ENCODE measurements at places on chromosomes 1 and 21.

- no peak for DNase-seq
Observed at GRCh38 chr1:247401310-247402119, 14.5 kb upstream of the NLRP3 start.

GRCh38 chr21:44834951-44835646 lies 17.2 kb upstream of the SUMO3 start:
- DNase-seq: no peak

GRCh38 chr1:103461161-103462105 lies 64.1 kb upstream of the RNPC3 start:
- DNase-seq: no peak

DNA sequence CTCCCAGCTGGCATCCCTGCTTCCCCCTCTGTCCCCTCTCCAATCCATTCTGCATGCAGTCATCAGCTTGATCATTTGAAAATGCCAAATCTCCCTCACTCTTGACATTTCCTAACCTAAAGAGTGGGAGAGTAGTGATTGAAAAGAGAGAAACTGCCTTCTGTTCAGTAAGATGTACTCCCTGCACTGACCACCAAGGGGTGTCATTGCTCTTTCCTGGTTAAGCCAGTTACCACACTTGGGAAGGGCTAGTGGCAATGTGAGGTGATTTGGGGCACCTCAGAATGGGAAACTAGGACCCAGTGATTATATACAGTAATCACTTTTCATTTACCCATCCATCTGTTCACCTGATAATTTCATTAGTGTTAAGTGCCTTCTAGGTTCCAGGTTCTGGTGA lies 6.9 kb upstream of the TMEM269 start:
- DNase-seq: no peak

GRCh38 chr1:89952605-89953130 lies 42.2 kb upstream of the ZNF326 start:
- no peak for DNase-seq

GRCh38 chr1:26161415-26162219 lies 2.7 kb downstream of the FAM110D start:
- DNase-seq: peak; percentile 56

- no peak for DNase-seq
Observed at GRCh38 chr1:19922015-19922688, 1.3 kb downstream of the PLA2G2E start.

- no peak for DNase-seq
Observed at GRCh38 chr1:39926343-39926793, 24.7 kb upstream of the MYCL start.

DNA sequence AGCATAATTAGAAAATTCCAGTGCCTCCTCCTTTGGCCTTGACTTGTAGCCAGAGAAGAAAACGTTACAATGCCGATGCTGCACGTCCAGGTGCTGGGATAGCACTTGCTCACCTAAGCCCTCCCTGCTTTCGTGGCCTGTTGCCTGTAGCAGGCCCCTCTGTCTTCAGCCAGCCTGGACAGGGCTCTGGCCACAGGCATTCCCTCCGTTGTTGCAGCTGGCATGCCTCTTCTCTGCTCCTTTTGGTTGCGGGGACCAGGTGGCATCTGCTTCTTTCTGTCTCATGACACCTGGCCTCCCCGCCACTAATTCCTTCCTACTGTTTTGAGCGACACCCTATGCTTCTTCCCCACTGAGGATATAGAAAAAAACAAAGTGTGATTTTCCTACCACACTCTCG lies 54.6 kb upstream of the MORC3 start:
- DNase-seq: no peak

DNA sequence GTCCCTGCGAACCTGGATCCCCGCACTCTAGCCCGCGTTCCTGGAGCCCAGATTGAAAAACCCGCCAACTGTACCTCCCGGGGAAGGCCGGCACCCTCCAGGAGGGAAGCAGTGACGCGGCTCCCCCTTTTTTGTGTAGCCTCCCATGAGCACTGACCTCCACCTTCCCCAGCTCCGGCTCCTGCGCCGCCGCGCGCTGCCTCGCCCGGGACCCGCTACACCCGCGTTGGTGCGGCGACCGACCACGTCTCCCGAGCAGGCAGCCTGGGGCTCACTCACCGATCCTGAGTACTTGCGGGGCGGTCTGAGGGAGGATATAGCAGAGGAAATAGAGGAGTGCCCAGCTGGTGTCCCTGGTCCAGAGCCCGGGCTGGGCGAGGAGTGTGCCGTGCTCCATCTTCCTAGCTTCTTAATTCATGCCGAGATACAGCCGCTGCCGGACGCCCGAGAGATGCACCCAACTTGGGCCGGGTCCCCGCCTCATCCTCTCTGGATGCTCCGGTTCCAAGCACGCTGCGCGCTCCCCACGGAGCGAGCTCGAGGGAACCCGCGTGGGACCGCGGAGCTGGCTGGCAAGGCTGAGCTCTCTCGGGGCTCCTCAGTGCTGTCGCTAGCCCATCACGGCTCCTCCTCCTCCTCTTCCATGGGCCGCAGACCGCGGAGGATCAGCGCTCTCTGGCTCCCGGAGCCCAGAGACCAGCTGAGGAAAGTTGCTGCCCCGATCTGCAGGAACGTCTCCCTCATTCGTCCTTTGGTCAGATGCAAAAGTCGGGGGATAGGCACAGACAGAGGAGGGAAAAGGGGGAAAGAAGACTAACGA lies 482 bp downstream of the GRIK1 start:
- DNase-seq: no peak

DNA sequence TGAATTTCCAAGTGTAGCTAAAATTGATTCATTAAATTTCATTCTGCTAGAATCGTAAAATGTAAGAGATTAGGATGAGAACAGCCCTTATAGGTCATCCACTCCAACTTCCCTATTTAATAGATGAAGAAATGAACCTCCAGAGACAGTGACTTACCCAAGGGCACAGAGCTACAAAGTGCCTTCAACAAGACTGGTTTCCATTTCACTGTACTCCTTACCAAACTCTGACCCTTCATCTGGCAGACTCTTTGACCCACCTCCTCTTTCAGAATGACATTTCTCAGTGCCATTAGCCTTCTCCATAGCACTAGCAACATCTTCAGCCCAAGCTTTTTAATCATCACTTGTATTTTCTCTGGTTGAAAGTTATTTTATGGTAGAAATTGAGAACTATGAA lies 161.3 kb downstream of the NEK7 start:
- no peak for DNase-seq

DNA sequence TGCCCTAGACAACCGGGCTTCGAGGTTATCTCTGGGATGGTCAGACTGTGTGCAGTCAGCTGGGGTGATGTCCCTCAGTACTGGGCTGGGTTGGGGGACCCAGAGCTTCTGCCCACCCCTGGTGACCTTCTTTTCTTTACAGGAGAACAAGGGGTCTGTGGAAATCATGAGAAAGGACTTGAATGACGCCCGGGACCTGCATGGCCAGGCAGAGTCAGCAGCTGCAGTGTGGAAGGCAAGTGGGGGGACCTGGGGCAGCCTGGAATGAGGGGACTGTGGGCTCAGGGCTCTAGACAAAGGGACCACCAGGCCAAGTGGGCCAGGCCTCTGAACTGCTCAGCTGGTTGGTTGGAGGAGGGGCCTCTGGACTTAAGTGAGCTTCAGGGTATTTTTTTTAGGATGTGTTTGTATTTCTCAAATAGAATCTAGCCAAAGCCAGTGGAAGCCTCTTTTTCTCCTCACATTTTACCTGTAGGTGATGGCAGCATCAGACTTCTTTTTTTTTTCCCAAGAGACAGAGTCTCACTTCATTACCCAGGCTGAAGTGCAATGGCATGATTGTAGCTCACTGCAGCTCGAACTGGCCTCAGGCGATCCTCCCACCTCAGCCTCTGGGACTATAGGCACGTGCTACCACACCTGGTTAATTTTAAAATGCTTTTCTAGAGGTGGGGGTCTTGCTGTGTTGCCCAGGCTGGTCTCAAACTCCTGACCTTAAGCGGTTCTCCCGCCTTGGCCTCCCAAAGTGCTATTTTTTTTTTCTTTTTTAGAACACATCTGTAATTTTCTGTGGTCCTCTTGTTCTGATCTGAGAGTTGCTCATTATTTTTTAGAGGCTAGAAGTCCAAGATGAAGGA lies 1.9 kb downstream of the RNF187 start:
- DNase-seq: no peak

Data from bone marrow (tissue), 2 donors.